ENCODE measurements at places on chromosomes 12 and 14.
A peak's percentile ranks its signal among the peaks of the same experiment; 100 is the strongest.

DNA sequence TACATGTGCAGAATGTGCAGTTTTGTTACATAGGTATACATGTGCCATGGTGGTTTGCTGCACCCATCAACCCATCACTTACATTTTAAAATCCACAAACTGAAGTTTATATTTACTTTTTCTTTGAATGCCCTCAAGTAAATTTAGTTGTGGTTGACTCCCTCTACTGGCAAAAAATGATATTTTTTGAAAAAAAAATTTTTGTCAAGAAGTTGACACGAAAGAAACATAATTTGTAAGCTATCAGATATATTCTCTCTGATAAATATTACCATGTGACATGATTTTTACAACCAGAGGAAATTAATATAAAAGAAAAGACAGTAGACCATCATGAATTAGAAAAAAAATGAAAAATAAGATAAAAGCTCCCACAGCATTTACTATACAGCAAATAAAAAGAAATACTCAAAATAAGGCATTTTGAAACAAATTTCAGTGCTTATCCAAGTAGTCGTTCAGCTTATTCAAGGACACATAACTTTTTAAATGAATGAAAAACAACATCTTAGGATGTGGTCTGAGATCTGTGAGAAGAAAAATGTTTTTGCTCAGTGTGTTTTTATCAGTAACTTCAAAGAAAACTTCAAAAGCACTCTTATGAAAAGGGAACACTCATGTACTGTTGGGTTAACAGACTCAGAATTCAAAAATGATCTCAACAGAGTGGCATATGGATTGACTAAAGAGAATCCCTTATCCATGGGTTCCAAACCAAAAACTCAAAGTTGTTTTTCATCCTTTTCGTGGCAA lies 30.0 kb upstream of the GRIP1 start:
- no peak for DNase-seq

DNA sequence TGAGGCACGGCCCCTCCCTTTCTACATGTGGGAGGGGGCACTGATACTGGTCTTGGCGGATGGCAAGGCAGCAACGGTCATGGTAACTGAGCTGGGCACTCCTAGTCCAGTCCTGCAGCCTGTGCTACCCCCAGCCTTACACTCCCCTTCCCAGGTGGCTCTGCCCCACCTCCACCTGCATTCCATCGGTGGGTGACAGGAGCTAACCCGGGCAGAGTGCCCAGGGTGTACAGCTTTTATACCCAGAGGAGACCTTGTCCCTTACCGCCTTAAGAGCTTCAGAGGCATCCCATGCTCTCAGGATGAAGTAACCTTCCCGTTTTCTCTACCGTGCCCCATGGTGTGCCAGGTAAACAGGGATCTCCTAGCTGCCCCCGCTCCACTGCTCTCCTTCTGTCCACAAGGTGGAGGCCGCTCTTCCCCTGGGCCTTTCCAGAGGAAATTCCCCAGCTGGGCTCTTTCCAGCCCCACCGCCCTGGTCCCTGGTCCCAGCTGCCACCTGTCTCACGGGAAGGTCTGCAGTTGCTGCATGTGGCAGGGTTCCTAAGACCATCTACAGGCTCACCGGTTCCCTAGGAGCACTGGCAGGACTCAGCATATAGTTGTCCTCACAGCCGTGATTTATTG lies 20.5 kb downstream of the BRI3BP start:
- no peak for DNase-seq

- DNase-seq = no peak
Observed at GRCh38 chr12:50839042-50839441, 3.7 kb upstream of the TMPRSS12 start.

DNA sequence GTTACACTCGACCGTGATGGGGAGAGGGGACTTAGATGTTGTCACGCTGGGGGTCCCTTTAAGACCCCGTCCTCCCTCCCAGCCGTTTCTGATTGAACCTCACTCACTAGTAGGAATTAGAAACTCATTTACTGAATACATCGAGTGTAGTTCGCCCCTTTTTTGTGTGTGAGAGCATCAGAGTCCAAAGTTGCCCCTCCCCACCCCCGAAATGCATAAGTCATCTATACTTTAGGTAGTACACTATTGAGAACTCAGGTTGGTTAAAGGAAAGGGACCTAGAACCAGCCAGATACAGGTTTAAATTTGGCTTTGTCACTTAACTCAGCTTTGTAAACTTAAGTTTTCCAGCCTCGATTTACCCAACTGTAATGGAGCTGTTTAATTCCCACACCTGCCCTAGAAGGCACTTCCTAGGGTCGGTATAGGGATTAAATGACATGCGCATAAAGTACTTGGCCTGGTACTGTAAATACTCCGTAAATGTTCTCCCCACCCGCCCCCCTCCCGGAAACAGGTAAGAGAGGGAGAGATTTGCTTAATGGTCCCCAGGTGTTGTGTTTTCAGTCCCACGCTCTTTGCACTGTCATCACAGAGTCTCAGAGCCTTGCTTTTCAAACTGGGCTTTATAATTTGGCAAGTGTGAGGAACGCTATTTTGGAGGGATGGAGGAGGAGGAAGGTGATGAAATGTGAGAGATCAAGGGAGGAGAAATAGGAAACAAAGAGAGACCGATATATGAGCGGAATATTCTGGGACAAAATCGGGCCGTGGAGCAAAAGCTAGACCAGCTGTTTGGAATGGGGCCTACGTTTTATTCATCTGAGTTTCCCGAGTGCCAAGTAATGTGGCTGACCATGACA lies 897 bp downstream of the SUDS3 start:
- DNase-seq = no peak

DNA sequence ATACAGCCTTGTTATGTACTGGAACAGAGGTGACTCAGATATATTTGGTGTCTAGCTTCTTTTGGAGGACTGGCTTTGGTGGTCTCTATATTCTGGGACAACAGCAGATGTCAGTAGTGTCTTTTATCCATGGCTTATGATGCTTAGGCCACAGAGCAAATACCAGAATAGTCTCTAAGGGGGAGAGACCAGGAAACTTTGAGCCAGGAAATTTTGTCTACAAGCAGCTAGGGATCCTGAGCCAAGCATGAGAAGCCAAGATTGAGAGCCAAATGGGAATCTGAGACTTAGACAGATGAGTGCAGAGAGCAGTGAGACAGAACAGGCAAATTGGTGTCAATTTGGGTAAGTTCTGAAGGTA lies 28.4 kb upstream of the PTPRR start:
- DNase-seq = no peak

DNA sequence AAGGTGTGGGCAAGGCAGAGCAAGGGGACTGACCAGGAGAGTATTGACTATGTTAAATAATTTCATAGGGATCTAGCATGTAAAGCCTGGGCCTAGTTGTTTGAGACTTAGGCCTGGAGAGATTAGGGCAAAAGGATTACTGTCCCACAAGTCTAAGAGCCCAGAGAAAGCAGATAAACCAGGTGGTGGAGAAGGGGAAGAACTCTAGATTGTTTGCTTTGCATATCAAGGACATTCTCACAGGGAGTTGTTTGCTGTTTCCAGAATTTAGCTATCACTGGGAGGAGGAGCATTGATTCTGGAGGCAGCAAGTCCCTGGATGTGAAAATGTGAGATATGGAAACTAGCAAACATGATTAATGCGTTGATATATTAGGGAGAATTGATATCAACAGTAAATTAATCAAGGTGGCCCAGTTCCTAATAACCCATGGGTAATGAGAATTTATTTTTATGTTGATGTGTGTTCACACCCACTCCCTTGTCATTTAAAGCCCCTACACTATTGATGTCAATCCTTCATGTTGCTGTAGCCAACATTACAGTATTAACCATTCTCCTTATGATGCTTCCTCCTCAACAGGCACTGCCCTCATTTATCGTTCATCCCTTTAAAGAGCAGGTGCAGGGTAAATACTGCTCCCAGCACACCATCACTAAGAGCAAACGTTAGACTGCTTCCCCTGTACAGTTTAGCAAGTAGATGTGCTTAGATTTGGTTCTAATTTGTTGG lies 1666.7 kb upstream of the FLRT2 start:
- no peak for DNase-seq

DNA sequence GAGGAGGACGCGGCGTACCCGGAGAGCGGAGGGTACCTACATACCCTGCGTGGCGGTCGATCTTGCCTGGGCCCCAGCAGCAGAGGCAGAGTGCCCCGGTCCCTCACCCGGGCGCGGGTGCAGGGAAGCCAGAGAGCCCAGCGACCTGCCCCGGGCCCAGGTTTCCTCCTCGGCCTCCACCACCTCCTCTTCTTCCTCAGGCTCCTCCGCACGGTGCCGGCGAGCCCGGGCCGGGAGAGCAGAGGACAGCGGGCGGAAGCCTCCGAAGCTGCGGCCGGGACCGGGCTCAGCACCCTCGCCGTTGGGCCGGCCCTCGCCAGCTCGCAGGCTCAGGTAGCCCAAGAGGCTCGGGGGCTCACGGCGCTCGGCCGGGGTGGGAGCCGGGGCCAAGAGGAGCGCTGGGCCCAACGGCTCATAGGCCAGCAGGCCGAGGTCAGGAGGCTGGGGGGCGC lies 6.6 kb downstream of the ZNF219 start:
- DNase-seq = no peak

DNA sequence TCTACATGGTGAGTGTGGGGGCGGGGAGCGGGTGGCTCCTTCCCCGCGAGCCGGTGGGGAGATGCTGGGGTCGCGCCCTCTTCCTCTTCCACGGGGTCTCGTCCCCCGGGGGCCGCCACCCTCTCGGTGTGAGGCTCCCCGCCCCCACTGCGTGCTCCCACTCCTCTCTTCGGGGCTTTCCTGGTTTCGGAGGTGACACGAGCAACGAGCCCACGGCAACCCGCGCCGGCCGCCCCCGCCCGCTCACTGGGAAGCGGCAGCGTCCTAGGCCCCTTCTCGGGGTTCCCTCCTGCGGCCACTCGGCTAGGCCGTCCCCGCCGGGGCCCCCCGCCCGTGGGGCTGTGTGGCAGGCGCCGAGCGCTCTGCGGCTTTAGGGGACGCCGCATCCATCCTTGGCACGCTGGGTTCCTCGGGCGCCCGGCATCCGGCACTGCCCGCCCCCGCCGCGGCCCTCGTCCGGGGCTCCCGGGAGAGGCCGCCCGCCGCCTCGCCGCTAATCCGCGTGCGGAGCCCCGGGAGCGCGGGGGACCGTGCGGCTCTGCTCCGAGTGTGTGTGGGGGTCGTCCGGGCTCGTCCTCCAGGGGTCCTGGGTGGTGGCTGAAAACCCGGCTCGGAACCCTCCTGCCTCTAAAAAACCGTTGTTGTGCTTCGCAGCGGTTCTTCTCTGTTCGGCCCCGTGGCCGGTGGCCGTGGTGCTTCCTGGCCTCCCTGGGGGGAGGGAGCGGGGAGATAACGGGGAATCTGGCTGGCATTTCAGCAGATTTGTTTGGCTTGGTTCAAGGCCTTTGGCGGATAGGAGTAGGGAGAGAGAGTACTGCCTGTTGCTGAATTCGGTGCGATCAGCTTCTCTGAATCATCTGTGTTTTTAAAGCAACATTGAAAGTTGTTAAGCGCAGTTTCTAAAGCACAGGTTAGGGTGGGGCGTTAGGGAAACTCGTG lies 1.0 kb downstream of the PCNX1 start:
- no peak for DNase-seq

DNA sequence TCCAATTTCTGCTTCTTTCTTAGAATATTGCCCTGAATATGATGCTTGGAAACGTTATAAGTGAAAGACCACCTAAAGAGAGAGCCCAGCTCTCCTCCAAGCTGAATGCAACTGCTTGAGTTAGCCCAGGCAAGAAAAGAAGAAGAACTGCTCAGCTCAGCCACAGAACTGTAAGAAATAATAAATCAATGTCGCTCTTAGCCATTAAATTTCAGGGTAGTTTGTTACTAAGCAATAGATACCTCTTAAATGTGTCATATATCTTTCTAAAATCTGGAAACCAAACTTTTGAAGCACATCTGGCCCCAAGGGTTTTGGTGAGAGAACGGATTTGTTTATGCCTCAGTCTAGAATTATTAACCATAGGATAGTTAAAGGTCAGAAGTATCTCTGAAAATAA lies 50.4 kb downstream of the SLC6A15 start:
- DNase-seq = no peak

DNA sequence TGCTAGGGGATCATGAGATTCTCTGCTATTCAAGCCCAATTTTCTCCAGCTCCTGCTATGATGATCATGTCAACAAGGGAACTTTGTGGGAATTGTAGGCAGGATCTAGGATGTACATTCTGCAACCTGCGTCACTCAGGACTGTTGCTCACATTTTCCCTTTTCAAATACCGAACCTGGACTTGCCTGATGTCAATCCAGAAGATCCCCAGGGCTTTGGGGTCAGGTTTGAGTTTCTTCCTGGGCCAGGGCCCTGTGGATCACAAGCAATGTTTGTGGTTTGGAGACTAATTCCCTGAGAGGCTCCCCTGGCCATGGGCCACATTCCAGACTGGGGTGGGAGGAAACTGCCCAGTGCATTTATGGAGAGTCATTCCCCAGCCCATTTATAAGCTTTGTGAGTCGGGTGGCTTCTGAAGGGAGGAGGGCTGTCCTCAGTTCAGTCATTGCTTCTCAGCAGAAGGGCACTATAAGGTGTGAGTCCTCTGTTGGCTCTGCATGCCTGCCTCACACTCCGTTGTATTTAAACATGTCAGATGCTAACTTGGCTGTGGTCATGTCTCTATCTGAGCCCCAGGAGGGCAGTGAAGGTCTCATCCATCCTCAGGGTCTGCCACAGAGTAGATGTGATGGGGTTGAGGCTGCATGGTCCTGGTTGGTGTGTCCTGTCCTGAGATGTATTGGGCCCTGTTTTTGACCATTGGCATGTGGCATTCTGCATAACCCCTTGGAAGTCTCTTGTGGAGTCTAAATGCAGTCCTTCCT lies 6.5 kb downstream of the KRT86 start:
- DNase-seq = peak; percentile 96

GRCh38 chr12:6559500-6559899 lies 3.7 kb upstream of the IFFO1 start:
- no peak for DNase-seq

GRCh38 chr14:98348505-98348904 lies 923.5 kb downstream of the BCL11B start:
- no peak for DNase-seq

- no peak for DNase-seq
Observed at GRCh38 chr14:90054803-90055202, 7.0 kb upstream of the KCNK13 start.
